ENCODE measurements at places on chromosomes 4 and X. TPM values are rescaled to one million over a fixed set of nuclear protein-coding genes. Genes with fewer than 3 reads are reported as not detected.

The UGT2A3 gene
- total RNA-seq: not detected

The TSPAN5 gene
- total RNA-seq: 42.8 TPM

The ARAP2 gene
- 1.5 TPM for total RNA-seq

The ARX gene
- total RNA-seq: not detected

The OTC gene
- not detected for total RNA-seq

The TLR10 gene
- not detected for total RNA-seq

The MMRN1 gene
- 0.45 TPM for total RNA-seq

The ADGRG2 gene
- total RNA-seq: 0.18 TPM

The WDR17 gene
- 2.6 TPM for total RNA-seq

The VCX2 gene
- total RNA-seq: not detected

The NDUFA1 gene
- 63.3 TPM for total RNA-seq

The TCEAL6 gene
- total RNA-seq: not detected

The NIPAL1 gene
- 0.90 TPM for total RNA-seq

The EXOC1L gene
- total RNA-seq: not detected

The NLRP2B gene
- total RNA-seq: not detected

The MAP3K15 gene
- not detected for total RNA-seq

The PPBP gene
- not detected for total RNA-seq

The MAGEB17 gene
- total RNA-seq: not detected

The TBC1D8B gene
- total RNA-seq: 17.3 TPM

The LRRC66 gene
- total RNA-seq: 0.81 TPM

The CT83 gene
- total RNA-seq: not detected

The TLR6 gene
- 5.0 TPM for total RNA-seq

The THAP6 gene
- total RNA-seq: 44.6 TPM

The PLA2G12A gene
- total RNA-seq: 12.3 TPM

The LEF1 gene
- total RNA-seq: 0.63 TPM

The TMEM144 gene
- 8.3 TPM for total RNA-seq

The BRS3 gene
- total RNA-seq: not detected

The FREM3 gene
- not detected for total RNA-seq

The SPANXB1 gene
- not detected for total RNA-seq

The DIPK2B gene
- 0.16 TPM for total RNA-seq

The F8A3 gene
- 0.72 TPM for total RNA-seq

The SCD5 gene
- total RNA-seq: 18.0 TPM

The ASB5 gene
- 0.09 TPM for total RNA-seq

The TCP11X2 gene
- not detected for total RNA-seq

The PHEX gene
- total RNA-seq: 5.6 TPM

The IL3RA gene
- total RNA-seq: 0.09 TPM

The ADGRL3 gene
- 7.9 TPM for total RNA-seq

The DNAJB14 gene
- 49.1 TPM for total RNA-seq

The NOCT gene
- 8.3 TPM for total RNA-seq

The RAI2 gene
- total RNA-seq: 0.33 TPM

The UNC5C gene
- 2.2 TPM for total RNA-seq

The RPA4 gene
- 0.33 TPM for total RNA-seq

All from fibroblast of the aortic adventitia (primary cell).